ENCODE measurements at places on chromosomes 16 and 17.

DNA sequence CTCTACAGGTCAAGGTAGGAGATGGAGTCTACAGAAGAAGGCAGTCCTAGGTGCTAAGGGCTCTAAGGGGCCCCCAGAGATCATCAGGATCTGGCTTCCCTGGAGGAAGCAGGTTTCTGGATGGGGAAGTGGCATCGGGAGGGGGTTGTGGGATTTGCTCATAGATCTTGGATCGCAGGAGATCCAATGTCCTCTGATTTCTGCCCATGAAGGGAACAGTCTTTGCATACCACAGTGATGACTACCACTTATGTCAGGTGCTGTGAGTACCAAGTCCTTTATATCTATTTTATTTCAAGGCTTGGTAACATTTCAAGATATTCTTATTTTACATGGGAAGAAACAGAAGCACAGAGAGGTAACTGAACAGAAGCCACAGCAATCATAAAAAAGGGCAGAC lies 164.0 kb downstream of the RGS9 start:
- no peak for DNase-seq

DNA sequence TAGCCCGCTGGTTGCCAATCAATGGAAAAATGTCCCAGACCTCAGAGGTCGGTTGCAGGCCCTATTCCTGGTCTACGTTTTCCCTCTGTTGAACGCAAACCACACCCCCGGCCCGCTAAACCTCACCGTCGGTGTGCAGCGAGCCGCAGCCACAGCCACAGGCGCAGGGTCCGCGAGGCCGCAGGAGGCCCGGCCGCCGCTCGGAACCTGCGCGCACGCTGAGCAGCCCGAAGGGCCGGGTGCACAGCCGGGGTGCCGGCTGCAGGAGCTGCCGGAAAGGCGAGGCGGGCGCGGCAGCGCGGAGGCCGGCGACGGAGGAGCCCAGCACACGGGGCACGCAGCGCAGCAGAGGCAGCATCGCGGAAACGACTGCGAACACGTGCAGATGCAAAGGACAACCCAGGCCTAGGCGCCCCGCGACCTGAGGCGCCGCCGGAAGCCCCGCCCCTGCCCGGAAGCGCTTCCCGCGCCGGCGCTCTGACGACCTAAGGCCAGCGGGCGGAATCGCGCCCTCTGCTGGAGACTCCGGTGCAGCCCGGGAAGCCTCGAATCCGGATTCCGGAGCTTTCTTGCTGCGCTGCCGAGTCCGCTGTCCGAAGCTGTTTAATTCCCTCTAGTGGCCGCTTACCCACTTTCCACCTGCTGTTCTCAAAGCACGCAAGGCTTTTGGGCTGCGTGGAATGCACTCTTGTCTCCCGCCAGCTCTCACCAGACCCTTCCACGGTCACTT lies at the start of gene C1QBP:
C1QBP (minus strand) TSS at position 440 of the 730 bp plus-strand sequence; CDS start at position 358, 82 bp downstream.
- peak; percentile 85 for DNase-seq

DNA sequence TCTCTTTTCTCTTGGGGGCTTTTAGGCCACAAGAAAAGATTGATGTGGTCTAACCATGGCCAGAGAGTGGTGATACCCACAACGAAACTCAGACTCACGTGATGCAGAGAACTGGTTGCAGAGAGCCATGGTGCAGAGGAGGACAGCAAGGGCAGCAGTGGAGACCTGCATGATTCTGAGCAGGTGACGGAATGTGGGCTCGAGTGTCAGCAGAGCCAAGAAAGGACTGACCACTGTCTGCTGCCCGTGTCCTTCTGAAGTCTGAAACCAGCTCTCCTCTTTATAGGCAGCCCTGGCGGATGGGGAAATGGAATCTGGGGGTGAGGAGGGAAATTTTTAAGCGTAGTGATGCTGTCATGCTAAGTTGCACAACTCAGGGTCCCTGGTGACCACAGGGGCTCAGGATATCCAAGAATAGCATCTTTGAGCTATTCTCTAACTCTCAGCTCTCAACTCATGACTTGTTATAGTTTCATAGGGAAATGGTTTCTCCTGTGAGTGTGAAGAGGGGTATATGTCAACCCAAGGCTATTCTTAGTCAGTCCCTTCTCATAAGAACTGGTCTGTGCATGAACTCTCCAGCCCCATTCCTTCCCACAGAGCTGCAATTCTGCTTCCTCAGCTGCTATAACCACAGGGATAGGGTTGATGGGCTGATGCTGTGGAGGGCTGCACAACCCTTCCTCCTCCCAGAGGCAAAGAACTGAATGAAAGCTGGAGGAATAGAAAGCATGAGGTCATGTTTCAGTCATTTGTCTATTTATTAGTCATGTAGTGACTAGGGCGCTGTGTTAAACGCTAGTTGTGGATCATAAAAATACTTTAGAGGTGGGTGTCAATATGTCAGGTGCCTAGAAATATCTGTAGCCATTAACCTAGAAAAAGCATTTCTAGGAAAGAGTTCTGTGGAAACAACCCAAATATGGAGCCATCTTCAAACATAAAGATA lies at the start of gene CCL3:
CCL3 (minus strand) TSS at position 256 of the 949 bp plus-strand sequence; CDS start at position 171, 85 bp downstream.
- no peak for DNase-seq

- no peak for DNase-seq
These were observed 64.1 kb upstream of the LGALS9 start for GRCh38 chr17:27566671-27567562.

GRCh38 chr16:53785044-53785443 lies 81.1 kb downstream of the FTO start:
- DNase-seq, result no peak

Data from NCI-H345 (cell line).